ENCODE measurements at places on chromosomes 7 and 10.
A peak's percentile ranks its signal among the peaks of the same experiment; 100 is the strongest.

DNA sequence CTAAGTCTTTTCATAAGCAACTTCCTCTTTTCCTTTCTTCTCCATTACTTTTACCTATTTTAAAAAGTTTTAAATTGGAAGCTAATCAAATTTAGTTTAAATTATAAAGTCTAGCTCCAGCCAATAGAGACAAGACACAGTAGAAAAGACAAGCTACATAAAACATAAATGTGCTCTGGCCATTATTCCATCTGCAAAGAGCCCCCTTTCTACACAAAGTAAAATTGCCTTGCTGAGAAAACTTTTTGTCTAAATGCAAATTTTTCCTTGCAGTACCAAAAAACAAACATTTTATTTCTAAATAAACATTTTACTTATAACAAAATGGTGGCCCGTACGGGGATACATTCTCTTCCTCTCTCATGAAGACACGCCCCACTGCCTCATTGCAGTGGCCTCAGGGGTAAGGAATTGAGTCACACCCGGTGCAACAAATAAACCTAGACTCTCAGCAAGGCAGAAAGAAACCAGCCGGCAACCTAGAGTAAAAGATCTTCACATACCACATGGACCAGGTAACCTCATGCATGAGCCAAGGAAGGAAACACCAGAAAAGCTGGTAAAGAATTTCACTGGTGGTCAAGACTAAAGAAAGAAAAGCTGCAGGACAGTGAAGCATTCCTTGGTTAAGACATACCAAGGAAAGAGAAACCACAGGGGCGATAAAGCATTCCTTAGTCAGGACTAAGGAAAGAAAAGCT is 71.6 kb upstream of the ZNF746 start:
- no peak for DNase-seq

GRCh38 chr10:25707976-25708671 is 225.9 kb upstream of the MYO3A start:
- DNase-seq, result no peak

DNA sequence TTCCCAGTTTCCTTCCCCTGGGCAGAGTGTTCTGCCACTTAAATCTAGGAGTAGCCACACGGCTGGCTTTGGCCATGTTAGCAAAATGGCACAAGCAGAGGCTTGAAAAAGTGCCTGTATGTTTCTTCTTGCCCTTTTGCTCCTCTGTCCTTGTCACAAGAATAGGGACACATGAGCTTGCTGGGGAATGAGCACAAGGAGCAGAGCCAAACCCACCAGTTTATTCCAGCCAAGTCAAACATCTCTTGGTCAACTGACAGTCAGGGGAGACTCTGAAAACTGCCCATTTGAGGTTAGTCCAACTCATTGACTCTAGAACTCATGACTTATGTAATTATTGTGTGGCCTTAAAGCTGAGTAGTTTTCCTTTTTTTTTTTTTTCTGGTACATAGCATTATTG is 739.7 kb upstream of the FZD8 start:
- DNase-seq, result no peak

DNA sequence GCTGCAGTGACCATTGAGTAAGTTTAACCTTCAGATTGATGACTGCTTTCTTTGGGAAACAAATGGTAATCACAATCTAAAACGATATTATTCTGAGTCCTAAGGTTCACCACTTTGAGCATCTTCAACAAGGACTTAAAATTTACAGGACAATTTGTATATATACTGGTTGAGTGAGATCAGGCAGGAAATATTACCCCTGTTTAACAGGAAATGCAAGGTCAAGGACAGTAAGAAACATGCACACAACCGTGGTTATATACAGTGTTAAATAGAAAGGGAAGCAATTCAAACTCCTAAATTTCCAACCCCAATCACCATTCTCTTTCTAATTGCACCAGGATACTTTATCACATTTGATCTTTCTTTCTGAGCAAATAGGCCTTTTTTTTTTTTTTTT is 96.1 kb downstream of the ZNF277 start:
- DNase-seq, result peak; percentile 7

DNA sequence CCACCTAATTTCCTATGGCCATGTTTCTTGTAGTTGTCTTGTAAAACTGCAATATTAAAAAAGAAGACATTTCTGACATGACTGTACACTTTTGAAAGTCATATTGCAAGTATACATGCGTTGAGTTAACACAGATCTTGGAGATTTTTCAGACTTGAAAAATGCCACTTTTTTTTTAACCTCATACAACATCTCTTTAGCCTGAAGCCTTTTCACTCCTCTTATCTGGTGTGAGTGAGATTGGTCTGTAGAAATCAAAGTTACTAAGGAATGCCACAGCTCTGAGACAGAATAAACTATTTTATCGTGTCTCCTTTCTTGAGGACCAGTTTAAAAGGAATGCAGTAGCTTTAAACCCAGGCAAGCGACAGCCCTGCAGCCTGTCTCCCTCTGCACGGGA is 43.9 kb upstream of the NEUROD6 start:
- DNase-seq, result no peak

DNA sequence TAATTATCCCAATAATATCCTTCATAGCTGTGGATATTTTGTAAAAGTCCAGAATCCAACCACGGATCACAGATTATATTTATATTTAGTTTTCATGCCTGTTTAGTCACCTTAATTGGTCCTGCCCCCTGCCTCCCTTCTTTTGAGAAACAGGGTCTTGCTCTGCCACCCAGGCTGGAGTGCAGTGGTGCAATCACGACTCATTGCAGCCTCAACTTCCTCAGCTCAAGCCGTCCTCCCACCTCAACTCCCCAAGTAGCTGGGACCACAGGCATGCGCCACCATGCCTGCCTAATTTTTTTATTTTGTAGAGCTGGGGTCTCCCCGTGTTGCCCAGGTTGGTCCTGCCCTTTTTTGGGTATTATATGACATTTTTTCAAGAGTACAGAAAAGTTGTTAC is 129.4 kb downstream of the KAT6B start:
- DNase-seq, result no peak

DNA sequence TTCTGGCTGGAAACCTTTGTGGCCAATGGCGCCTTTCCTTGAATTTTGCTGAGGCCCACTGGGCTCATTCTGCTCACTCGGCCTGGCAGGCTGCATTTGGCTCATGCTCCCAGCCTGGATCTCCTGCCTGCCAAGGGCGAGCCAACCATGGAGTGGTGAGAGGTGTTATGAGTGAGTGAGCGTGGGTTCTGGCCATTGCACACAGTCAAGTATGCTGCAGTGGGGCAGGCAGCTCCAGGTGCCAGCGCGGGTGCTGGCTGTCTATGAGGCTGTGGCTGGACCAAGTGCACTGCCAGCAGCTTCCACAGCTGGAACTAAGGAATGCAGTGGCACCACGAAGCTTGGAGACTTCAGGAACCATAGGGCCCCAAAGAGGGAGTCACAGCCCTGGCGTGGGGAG is 42.2 kb upstream of the TUBB8 start:
- DNase-seq, result no peak

- DNase-seq, result no peak
Measured at GRCh38 chr7:127477295-127478023, 85.0 kb upstream of the ZNF800 start.

DNA sequence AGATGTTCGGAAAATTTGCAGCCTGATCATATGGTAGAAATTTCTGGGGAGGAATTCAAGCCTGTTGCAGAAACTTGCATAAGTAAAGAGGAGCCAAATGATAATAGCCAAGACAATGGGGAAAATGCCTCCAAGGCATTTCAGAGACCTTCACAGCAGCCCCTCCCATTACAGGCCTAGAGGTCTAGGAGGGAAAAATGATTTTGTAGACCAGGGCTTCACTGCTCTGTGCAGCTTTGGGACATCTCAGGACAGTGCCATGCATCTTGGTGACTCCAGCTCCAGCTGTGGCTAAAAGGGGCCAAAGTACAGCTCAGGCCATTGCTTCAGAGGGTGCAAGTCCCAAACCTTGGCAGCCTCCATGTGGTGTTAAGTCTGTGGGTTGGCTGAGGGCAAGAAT is 50.6 kb upstream of the CYP2C18 start:
- DNase-seq, result no peak

GRCh38 chr7:131335639-131336381 is 8.1 kb downstream of the MKLN1 start:
- no peak for DNase-seq

- no peak for DNase-seq
Measured at GRCh38 chr7:44057181-44057848, 8.1 kb downstream of the PGAM2 start.

DNA sequence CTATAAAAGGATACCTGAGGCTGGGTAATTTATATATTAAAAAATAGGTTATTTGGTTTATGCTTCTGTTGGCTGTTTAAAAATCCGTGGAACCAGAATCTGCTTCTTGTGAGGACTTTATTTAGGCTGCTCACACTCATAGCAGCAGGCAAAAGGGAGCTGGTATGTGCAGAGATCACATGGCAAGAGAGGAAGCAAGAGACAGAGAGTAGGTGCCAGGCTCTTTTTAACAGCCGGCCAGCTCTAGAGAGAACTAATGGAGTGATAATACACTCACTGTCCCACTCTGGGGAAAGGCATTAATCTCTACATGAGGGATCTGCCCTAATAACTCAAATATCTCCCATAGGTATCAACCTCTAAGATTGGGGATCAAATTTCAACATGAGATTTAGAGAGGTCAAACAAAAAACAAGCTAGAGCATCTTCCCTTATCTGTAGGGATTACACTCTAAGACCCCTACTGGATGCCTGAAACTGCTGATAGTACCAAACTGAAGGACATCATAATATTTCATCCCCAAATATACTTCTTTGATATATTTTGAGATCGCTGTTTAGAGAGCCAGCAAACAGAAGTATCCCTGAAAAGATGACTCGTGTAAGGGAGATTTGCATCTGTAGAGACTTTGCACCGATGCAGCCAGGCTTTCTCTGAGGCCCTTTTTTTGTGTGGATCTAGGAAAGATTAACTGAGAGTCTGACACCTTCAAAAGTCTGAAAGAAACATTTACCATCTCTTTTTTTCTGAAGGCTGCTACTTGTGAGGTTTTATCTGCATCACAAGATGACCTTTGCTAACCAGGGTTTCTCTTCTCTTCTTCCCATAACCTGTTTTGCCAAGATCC is 717.0 kb upstream of the MBL2 start:
- no peak for DNase-seq

GRCh38 chr10:36349445-36350078 is 707.5 kb upstream of the FZD8 start:
- no peak for DNase-seq

Data from HepG2 (cell line).